ENCODE measurements at places on chromosomes 4 and X.

GRCh38 chr4:168711197-168712140 is 214.6 kb downstream of the PALLD start:
- peaks cover 2% of the 10 kb centered on the region for H3K27me3 ChIP-seq
- no peak overlapping the region for H3K27ac ChIP-seq
- no peak for DNase-seq
- H3K36me3 ChIP-seq = no peaks in the 10 kb centered on the region

GRCh38 chrX:68807818-68808217 is 21.0 kb upstream of the EFNB1 start:
- H3K4me3 ChIP-seq = no peak overlapping the region
- H3K27ac ChIP-seq = no peak overlapping the region
- no peaks in the 10 kb centered on the region for H3K27me3 ChIP-seq
- no peak for DNase-seq

DNA sequence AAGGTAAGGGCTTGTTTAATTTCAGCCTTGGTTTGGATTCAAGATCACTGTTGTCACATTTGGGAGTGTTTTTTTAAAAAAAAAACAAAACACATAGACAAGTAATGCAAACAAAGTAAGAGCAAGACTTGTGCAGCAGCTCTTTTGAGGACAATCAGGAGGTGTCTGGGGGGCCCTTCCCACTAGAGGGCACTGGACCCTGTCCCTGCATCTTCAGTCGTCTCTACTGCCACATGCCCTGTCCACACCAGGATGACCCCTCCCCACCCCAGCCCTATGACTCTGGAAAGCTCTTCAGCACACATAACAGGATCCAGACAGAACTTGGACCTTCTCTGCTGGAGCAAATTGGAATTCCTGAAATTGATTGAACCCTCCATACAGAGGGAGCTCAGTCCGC is 71.0 kb downstream of the USP46 start:
- H3K27ac ChIP-seq = no peak overlapping the region
- H3K4me3 ChIP-seq = no peak overlapping the region
- peak; percentile 27 for DNase-seq
- H3K4me1 ChIP-seq = 0 out of 2 replicates have a peak, but pooled peaks cover 1% of the 10 kb centered on the region
- no peaks in the 10 kb centered on the region for H3K27me3 ChIP-seq
- H3K36me3 ChIP-seq = no peaks in the 10 kb centered on the region

GRCh38 chr4:40032785-40033184 is 23.9 kb upstream of the N4BP2 start:
- H3K4me3 ChIP-seq = no peak overlapping the region
- no peaks in the 10 kb centered on the region for H3K4me1 ChIP-seq
- no peaks in the 10 kb centered on the region for H3K36me3 ChIP-seq
- H3K27ac ChIP-seq = no peak overlapping the region
- no peak for DNase-seq
- H3K27me3 ChIP-seq = no peaks in the 10 kb centered on the region

GRCh38 chr4:79979785-79980437 is 93.1 kb downstream of the ANTXR2 start:
- no peaks in the 10 kb centered on the region for H3K4me1 ChIP-seq
- DNase-seq = no peak
- no peak overlapping the region for H3K4me3 ChIP-seq
- no peaks in the 10 kb centered on the region for H3K36me3 ChIP-seq
- H3K27ac ChIP-seq = no peak overlapping the region

DNA sequence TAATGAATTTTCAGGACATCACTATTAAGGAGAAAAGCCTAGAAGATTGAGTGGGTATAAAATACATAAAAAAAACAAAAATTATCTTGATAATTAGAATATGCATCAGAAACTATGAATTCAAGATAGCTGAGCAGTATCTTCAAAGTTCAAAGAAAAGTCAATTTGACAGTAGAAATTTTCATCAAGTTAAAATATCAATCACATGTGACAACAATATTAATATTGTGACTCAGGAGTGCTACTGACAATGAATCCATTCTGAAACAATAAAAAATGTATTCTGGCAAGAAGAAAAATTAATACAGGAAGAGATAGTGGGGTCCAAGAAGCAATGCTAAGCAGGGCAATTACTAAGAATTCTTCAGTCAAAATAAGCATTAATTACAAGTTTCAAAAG is 151.9 kb upstream of the GLRA2 start:
- no peak for DNase-seq
- H3K27ac ChIP-seq = no peak overlapping the region
- no peaks in the 10 kb centered on the region for H3K4me1 ChIP-seq
